ENCODE measurements at places on chromosomes 1 and 21. TPM values are rescaled to one million over a fixed set of nuclear protein-coding genes. Genes with fewer than 3 reads are reported as not detected.

The FOXO6 gene
- polyA plus RNA-seq, result 1.6 TPM

The LRRC53 gene
- not detected for polyA plus RNA-seq

The CASQ1 gene
- polyA plus RNA-seq, result 0.53 TPM

The NEGR1 gene
- polyA plus RNA-seq, result 3.5 TPM

The GPR37L1 gene
- polyA plus RNA-seq, result 0.13 TPM

The SLC6A17 gene
- polyA plus RNA-seq, result 0.90 TPM

The CHML gene
- polyA plus RNA-seq, result 27.5 TPM

The LEMD1 gene
- 2.8 TPM for polyA plus RNA-seq

The ZMYND12 gene
- 4.5 TPM for polyA plus RNA-seq

The C1orf35 gene
- 14.2 TPM for polyA plus RNA-seq

The ACTA1 gene
- polyA plus RNA-seq, result 1.5 TPM

The RXRG gene
- 2.2 TPM for polyA plus RNA-seq

The KCNA2 gene
- 0.47 TPM for polyA plus RNA-seq

GRCh38 chr1:75308365-75308764, 174.2 kb downstream of the LHX8 start:
- no peak for DNase-seq

DNA sequence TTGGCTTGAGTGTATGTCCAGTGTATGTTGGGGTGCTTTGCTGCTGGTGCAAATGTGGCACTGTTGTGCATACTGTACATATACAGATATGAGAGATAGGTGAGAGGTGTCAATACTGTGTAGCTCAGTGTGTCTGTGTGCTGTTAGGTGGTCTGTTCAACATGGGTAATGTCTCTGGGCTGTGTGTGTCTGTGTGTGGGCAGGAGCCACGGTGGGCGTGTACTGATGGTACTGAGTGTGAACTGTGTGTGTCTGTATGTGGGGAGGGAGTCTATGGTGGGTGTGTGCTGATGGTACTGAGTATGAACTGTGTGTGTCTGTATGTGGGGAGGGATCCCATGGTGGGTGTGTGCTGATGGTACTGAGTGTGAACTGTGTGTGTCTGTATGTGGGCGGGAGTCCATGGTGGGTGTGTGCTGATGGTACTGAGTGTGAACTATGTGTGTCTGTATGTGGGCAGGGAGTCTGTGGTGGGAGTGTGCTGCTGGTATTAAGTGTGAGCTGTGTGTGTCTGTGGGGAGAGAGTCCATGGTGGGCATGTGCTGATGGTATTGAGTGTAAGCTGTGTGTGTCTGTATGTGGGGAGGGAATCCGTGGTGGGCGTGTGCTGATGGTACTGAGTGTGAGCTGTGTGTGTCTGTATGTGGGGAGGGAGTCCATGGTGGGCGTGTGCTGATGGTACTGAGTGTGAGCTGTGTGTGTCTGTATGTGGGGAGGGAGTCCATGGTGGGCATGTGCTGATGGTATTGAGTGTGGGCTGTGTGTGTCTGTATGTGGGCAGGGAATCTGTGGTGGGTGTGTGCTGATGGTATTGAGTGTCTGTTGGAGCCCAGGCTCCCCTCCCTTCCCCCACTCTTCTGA, 32.2 kb upstream of the FOXO6 start:
- no peak for DNase-seq

DNA sequence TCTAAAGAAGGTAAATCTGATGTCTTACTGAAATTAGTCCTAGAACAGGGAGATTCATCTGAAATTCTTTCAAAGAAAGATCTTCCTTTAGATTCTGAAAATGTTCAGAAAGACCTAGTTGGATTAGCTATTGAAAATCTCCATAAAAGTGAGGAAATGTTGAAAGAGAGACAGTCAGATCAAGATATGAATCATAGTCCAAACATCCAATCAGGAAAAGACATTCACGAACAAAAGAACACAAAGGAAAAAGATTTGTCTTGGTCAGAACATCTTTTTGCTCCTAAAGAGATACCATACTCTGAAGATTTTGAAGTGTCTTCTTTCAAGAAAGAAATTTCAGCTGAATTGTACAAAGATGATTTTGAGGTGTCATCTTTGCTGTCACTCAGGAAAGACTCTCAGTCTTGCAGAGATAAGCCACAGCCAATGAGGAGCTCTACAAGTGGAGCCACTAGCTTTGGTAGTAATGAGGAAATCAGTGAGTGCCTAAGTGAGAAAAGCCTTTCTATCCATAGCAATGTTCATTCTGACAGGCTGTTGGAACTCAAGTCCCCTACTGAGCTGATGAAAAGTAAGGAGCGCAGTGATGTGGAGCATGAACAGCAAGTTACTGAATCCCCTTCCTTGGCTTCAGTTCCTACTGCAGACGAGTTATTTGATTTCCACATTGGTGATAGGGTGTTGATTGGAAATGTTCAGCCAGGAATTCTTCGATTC, 61.6 kb upstream of the QSOX1 start:
- DNase-seq, result no peak

- DNase-seq, result no peak
Observed at GRCh38 chr21:39852021-39852721, 15.1 kb upstream of the PCP4 start.

DNA sequence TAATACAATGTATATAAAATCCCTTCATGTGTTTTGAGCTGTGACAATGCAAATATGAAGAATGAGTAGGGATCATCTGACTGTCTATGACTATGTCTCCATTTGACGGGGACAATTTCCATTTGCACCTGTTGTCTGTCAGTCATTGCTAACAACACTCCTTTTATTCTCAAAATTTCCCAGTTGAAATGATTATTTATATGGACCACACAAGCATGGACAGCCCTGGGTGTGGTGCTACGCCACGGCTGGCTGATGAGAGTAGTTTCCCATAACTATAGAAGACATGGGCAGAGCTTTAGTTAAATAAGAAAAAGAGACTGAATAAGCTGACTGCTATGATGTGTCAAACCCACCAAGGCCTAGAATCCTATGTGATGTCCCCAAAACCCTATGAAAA, 135.8 kb downstream of the MAP3K21 start:
- no peak for DNase-seq

DNA sequence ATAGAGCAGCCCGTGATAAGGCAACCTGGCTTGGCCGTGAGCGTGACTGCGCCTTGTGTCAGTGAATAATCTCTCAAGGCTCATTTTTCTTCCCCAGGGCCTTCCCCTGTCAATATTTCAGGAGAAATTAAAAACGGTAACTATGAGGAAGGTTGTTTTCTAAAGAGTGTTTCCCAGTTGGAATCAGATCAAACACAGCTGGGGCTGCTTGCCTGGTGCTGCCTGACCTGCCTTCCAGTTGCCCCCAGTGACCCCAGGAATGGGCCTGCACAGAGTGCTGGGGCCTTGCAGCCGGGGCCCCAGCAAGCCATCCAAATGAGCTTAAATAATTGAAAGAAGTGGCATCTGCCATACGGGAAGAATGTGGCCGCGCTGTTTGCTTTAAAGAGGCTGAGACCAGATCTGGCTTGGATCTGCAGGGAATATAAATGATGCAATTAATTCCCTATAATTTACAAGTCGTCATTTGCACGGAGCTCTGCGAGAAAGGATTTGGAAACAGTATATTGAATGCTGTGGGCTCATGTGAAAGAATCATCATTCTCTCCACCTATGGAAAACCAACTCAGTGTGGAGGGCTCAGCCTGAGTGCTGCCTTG, 203.9 kb downstream of the C1orf94 start:
- no peak for DNase-seq

DNA sequence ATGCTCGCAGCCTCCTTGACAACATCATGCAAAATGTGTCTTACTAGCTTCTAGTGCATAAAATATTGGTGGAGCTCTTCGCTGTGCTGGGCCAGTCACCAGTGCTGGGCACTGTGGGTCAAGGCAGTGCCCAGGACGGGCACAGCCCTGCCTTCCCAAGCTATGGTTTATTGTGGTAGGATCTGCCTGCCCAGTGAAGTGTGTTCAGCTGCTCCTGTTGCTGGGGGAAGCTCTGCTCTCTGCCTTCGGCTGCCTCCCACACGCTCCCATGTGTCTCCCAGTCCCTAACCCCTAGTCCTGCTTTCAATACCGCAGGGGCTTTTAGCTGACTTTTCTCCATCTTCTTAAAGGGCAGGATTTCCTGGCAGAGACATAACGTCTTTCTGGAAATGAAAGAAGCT, 15.7 kb downstream of the EPHX1 start:
- no peak for DNase-seq

- DNase-seq, result peak; percentile 47
Observed at GRCh38 chr1:111139324-111139955, 453 bp downstream of the DRAM2 start.

DNA sequence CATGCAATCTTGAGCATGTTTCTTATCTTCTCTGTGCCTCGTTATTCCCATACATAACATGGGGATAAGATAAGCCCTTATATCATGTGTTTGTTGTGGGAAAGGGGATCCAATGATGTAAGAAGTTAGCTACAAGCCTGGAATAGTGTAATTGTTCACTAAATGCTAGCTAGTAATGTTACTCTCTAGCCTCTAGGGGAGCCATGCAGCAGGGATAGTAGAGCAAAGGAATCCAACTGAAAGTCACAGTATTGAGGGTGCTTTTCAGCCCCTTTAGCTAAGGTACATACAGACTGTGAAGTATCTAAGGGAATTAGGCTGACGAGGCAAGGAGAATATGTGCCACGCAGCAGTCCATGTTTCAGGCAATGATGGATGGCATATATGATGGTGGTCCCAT, 46.9 kb downstream of the IL23R start:
- no peak for DNase-seq

- no peak for DNase-seq
Observed at GRCh38 chr21:42049578-42050430, 21.3 kb upstream of the UMODL1 start.

GRCh38 chr1:27331426-27331825, 9.5 kb downstream of the TMEM222 start:
- DNase-seq, result no peak

GRCh38 chr1:168341483-168341975, 60.9 kb downstream of the TBX19 start:
- no peak for DNase-seq

GRCh38 chr1:41487126-41488039, 2.9 kb upstream of the EDN2 start:
- DNase-seq, result no peak

DNA sequence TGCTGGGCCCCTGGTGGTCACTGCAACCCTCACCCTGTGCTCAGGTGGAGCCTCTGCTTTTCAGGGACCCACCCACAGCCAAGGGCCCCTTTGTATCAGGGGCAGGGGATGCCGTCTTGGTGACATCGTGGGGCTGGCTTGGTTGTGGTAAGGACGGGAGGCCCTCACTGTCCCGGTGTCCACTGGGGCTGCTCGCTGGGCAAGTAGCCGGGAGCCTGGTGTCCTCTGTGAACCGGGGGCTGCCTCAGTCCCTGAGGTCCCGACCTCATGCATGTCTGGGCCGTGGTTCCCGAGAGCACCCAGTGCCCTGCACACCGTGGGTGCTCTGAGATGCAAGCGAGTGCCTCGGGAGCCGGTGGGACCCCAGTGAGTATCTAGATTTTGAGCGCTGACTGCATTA, 56.0 kb upstream of the TTC34 start:
- DNase-seq, result no peak

DNA sequence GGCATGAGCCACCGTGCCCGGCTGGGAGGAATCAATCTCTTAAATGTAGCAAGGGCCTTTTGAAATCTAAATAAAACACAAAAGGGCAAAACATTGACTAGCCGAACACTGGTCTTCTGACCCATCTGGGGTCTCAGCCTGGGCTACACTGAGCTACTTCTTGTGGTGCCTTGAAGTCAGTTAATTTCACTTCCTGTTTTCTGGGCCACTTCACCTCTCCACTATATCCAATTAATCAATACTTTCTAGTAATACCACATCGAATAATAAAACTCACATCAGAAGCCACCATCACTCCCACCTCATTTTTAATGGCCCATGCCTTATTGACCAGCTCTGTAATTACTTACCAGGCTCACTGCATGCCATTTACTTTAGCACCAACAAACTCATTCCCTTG, 138.0 kb upstream of the SAMSN1 start:
- no peak for DNase-seq

DNA sequence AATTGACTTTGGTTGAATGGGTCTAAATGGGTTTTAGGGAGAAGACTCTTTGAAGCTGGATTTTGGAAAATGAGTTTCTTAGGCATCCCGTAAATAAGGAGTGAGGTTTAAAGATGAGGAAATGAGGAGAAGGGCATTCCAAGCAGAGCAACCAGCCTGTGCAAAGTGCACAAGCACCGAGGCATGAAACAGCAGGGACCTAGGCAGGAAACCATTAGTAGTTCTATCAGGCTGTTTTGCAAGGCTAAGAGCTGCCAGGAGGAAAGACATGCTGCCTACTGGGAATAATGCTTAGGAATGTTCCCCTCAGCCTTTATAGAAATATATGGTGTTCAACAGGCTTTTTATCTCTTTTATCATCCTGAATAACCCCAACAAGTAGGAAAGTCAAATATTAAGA, 153.1 kb upstream of the FGGY start:
- no peak for DNase-seq

- DNase-seq, result no peak
Observed at GRCh38 chr1:107460035-107460434, 319.2 kb downstream of the NTNG1 start.

DNA sequence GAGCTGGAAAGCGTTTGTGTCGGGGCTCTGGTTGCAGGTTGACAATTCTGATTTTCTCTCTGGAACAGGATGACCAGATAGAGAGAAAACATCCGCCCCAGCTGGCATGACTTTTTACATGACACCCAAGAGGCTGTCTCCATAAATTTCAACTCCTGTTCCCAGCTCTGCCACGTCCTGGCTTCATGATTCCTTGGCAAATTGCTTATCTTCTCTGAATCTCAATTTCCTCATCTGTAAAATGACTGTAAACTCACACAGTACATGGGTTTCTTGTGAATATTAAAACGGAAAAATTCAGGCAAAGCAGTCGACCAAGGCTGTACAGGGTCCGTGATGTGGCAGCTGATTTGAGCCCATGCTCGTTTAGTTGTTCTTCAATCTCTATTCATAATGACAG, 572.7 kb downstream of the AJAP1 start:
- no peak for DNase-seq

GRCh38 chr21:33543505-33544129, 779 bp downstream of the SON start:
- no peak for DNase-seq

DNA sequence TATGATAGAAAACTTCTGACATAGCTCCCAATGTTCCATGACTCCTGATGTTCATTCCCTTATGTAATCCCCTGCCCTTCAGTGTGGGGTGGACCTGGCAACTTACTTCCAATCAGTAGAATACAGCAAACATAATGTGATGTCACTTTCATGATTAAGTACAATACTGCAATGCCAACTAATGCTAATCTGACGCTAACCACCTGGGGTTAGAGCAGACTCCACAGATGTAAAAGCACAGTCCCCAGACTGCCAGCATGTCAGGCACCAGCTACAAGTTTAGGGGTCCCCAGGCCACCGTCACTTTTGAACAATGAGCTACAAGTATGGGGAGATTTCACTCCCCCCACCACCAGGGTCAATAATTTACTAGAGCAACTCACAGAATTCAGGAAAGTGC, 32.3 kb upstream of the FBXO28 start:
- DNase-seq, result no peak

- DNase-seq, result peak; percentile 4
Observed at GRCh38 chr1:192311281-192311680, 5.5 kb upstream of the RGS21 start.

Measured in right renal pelvis (tissue), 4 donors.